ENCODE measurements at places on chromosomes 12 and 14.

GRCh38 chr14:99562856-99563748 lies 40.9 kb downstream of the CCDC85C start:
- no peak for DNase-seq

- DNase-seq, result no peak
Measured at GRCh38 chr12:13027032-13027431, 17.1 kb upstream of the FAM234B start.

- DNase-seq, result no peak
Measured at GRCh38 chr12:62192180-62192902, 67.9 kb upstream of the USP15 start.

DNA sequence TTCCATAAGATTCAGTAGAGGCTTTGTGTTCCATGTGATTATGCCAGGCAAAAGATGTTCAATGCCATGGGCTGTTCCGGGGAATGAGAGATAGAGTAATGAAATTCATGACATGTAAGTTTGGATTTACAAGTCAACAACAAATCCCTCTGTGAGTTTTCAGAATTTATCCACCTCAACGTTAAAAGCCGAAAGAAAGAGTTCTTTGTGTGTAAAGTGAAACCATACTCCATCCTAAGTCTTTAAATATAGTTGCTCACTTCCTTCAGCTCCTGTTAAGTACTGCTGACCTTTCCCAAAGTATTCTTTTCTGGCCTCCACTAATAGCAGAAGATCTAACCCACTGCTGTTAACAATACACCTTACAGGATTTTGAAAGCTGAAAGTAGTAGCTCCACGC lies 190.0 kb downstream of the TMX1 start:
- no peak for DNase-seq

DNA sequence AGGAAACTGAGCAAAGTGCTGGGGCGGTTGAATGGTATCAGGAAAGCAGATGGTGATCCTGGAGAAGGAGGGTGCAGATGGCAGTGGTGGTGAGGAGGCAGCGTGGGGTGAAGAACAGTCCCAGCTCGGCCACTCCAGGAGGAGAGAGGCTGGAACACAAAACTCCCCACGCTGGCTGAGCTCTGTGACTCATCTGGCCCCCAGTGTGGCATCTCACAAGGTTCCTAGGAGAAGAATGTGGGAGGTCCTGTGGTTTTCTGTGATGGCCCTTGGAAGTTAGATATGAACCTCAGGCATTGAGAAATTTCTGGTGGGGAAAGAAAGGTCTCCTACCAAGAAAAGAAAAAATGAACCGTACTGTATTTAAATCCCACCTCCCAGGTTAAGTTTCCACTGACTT lies 8.0 kb upstream of the NRXN3 start:
- DNase-seq, result no peak

DNA sequence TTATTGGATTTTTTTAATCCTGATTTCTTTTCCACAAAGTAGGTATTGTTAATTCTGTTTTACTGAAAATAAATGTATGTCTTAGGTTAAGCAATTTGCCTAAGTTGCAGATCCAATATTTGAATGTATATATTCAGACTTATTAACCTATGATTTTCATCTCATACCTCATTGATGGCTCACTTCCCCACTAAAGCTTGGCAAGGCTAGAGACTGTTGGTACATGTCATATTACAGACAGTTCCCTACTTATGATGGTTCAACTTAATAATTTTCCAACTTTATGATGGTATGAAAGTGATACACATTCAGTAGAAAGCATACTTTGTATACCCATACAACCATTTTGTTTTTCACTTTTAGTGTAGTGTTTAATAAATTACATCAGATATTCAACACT lies 33.2 kb upstream of the KCNH3 start:
- DNase-seq, result no peak

GRCh38 chr12:8069582-8069981 lies 3.4 kb upstream of the C3AR1 start:
- DNase-seq, result no peak

DNA sequence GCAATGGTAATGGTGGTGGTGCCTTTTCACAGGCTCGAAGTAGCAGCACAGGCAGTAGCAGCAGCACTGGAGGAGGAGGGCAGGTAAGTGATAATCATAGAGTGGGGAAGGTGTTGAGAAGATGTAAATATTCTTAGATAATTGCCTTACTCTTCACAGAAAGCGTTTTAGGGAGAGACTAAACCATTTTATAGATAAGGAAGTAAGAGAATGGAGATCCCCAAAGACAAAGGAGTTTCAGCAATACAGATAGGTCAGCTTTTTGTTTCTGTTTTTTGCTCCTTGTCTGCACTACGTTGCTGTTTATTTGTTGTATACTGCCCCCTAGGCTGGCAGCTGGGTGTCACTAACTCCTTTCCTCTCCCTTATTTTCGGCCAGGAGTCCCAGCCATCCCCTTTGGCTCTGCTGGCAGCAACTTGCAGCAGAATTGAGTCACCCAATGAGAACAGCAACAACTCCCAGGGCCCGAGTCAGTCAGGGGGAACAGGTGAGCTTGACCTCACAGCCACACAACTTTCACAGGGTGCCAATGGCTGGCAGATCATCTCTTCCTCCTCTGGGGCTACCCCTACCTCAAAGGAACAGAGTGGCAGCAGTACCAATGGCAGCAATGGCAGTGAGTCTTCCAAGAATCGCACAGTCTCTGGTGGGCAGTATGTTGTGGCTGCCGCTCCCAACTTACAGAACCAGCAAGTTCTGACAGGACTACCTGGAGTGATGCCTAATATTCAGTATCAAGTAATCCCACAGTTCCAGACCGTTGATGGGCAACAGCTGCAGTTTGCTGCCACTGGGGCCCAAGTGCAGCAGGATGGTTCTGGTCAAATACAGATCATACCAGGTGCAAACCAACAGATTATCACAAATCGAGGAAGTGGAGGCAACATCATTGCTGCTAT lies 2.0 kb downstream of the SP1 start:
- no peak for DNase-seq
